Stimulated activated CD4-positive, alpha-beta T cell treated with anti-CD3 and anti-CD28 coated beads, Interleukin-2, amount 100 ng/mL, for 48 hours (primary cell): ENCODE measurements at places on chromosomes 4 and X.

- no peak for DNase-seq
Observed at GRCh38 chr4:73978886-73979285, 2.9 kb downstream of the PF4 start.

GRCh38 chr4:78710536-78710935 lies 65.6 kb upstream of the BMP2K start:
- DNase-seq, result no peak

GRCh38 chrX:44914532-44915198 lies 41.7 kb downstream of the KDM6A start:
- DNase-seq, result no peak

GRCh38 chr4:150368667-150369066 lies 213.3 kb upstream of the MAB21L2 start:
- no peak for DNase-seq

DNA sequence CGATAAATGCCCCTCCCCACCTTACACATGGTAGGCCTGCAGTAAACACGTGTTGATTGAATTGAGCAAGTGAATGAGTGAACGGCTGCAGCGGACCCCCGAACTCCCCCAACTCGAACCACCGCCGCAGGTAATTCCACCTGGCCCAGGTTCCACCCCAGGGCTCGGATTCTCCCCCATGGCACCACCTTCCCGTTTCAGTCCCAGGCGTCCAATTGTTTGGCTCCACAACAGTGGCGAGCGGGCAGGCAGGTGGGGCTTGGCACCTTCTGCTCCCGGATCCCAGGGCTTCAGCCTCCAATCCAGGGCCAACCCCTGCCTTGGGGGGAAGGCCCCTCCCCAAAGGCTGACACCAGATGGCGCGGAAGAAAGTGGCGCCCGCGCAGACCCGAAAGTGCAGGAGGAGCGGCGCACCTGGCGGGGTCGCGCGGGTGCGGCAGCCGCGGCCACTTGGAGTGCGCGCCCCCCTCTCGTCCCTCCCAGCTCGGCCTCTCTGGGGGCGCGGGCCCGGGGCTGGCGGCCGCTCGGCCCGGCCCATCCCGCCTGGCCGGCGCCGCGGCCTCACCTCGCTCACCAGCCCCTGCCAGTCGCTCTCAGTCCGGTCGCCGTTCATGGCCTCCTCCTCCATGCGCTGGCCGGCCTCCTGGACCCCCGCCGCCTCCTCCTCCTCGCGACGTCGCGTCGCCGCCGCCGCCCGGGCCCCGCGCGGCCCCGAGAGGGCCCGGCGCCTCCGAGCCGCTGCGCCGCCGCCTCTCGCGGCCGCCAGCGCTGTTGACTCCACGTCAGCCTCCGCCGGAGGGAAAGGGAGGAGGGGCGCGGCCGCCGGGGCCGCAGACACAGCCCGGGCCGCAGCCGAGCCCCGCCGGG lies at the start of gene CCDC149:
Gene CCDC149 (minus strand): TSS at position 791 of the 867 bp plus-strand sequence. CDS start 178 bp downstream, at position 613.
- DNase-seq, result no peak

GRCh38 chrX:123859409-123859845 lies 426 bp upstream of the XIAP start:
- DNase-seq, result peak; percentile 46

GRCh38 chrX:129239371-129239770 lies 283.9 kb downstream of the SMARCA1 start:
- DNase-seq, result no peak

GRCh38 chr4:119314356-119314755 lies 7.6 kb downstream of the FABP2 start:
- DNase-seq, result no peak

DNA sequence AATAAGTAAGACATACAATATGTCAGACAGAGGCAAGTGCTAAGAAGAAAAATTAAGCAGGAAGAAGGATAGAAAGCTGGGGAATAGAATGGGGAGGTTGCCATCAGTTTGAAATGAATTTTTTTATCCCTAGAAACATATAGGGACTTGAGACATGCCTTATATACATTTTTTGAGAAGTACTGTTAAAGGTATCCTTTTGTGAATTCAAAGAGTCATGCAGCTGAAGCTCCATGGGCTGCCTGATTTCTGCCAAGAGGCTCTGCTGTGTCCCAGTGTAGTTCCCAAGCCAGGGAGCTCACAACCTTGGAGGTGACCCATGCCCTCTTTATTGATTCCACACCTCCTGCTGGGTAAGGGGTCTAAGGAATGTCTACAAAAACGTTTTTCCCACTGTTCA lies 564.6 kb upstream of the DIPK2B start:
- DNase-seq, result no peak

DNA sequence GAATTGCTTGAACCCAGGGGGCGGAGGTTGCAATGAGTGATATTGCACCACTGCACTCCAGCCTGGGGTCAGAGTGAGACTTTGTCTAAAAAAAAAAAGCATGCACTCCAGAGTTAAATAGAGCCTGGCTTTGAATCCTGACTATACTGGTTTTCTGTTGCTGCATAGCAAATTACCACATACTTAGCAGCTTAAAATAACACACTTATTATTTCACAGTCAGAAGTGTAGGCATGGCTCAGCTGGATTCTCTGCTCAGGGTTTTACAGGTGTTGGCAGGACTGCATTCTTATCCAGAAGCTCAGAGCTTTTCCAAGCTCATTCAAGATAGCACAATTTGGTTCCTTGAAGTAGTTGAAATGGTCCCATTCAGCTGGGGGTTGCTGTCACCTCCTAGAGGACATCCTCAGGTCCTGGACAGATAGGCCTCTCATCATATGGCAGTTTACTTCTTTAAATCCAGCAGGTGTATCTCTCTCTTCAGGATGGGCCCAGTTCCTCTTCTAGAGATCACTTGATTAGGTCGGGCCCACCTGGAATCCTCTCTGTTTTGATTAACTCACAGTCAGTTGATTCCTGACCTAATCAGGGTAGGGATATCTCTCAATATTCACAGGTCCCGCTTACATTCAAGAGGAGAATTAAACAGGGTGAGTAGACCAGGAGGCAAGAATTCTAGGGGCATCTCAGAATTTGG lies 26.8 kb downstream of the DOCK11 start:
- DNase-seq, result no peak

- no peak for DNase-seq
Observed at GRCh38 chr4:18394656-18395055, 373.1 kb upstream of the LCORL start.

DNA sequence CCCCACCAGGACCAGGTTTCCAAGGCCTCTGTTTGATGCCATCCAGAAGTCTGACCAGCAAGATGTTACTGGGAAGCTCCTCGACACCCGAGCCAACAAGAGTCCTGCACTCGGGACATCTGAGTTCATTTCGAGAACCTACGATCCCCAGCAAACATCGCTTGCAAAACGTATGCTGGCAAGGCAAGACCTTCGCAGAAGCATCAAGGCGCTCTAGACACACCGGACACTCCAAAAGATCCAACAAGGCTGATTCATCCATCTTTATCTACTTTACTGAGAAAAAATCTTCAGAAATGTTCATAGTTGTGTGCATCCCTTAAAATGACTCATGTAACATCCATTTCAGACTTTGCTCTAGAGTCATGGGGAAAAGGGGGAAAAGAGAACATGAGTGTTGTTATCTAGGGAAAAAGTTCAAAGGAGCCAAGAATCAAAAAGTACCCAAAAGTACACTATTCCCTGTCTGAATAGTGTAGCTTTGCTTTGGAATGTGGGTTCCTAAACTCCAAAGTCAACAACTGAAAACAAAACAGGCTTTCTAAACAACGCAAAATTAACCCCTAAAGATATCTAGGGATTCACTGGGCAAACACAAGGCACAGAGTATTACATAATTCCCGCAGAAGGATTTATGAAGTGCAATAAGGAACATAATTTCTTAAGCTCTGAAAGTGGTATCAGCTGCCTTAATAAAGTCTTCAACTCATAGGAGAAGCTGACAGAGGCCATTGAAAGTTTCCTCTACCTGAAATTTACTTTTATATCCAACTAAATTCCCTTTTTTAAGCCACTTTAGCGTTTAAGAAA lies 1.6 kb downstream of the SH3RF1 start:
- no peak for DNase-seq

DNA sequence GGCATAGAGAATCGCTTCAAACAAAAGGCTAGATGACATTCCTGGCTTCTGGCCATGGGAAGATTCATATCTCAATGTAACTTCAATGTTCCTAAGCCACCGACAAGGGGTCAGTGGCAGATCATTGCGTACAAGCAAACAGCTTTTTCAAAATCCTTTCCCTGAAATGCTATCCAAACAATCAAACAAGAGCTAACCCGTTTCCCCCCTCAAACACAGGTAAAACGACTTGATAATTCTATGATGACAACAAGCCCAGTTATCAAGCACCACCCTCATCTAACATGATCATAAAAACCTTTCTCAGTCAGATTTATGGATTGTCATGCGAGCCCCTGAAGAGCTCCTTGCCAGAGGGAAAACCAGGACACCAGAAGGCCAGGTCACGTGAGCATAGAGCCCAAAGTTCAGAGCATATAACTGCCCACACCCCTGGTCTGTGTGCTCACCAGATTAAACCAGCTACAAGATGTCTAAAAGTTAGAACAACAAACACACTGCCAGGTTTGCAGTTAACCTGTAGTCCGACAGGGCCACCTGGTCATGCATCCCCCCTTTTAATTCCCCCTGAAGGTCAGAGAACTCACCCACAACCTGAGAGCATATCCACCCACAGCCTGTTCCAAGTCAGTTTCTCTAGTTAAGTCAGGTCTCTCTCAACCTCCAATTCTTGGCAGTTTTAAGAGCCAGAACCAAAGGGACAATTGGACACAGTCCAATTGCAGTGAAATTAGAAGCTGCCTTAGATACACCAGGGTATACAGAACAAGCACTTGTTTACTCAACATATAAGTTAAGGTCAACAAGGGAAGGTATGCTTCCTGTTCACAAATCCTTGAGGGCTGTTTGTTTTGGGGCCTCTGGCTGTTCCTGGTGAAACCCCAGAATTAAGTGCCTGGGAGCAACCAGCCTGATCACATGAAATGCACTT lies 248.1 kb upstream of the PPARGC1A start:
- no peak for DNase-seq

GRCh38 chrX:70834589-70834988 lies 73.9 kb downstream of the TEX11 start:
- DNase-seq, result no peak

GRCh38 chr4:184475096-184475461 lies 729 bp upstream of the IRF2 start:
- DNase-seq, result peak; percentile 55

DNA sequence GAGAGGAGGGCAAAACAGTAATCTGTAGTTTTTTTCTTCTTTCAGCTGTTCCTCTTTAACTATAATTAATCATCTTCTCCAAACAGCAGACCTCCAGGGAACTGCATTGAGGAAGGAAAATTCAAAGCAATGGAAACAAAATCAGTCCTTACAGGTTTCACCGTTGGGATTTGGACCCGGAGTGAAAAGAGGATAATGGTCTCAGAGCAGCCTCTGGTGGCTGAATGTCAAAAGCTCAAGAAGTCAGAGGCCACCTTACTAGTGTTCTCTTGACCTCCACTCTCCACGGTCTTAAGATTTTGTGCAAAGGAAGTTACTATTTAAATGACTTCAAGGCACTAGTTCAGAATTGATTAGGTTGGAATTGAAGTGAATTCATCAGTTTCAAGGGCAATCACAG lies 16.0 kb upstream of the MID1 start:
- DNase-seq, result no peak

- DNase-seq, result peak; percentile 23
Observed at GRCh38 chrX:153460826-153461225, 9.6 kb downstream of the HAUS7 start.

- no peak for DNase-seq
Observed at GRCh38 chr4:32986236-32986635, 2266.1 kb downstream of the PCDH7 start.
